ENCODE measurements at places on chromosomes 6 and 20.

GRCh38 chr20:38184101-38184500, 19.0 kb upstream of the TGM2 start:
- DNase-seq, result no peak

DNA sequence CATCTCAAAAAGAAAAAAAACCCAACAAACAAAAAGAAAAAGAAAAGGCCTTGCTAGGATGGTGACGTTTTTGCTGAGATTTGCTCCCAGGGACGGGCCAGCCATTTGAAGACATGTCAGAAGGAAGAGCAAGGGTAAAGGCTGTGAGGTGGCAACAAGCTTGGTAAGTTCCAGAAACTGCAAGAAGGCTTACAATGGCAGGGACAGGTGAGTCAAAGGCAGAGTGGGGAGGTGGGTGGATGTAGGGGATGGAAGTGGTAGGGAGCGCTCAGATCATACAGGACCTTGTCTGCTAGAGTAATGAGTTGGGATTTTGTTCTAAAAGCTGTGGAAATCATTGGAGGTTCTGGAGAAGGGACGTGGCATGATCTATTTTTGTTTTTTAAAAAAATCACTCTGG, 4.3 kb downstream of the KIF3B start:
- no peak for DNase-seq

GRCh38 chr6:168179702-168180382, 100.8 kb upstream of the FRMD1 start:
- DNase-seq, result no peak

GRCh38 chr20:62961310-62961783, 8.8 kb downstream of the SLC17A9 start:
- DNase-seq, result peak; percentile 94

- DNase-seq, result no peak
Observed at GRCh38 chr6:23633996-23634395, 492.0 kb upstream of the NRSN1 start.

- DNase-seq, result peak; percentile 17
Observed at GRCh38 chr6:116366740-116367275, 3.9 kb upstream of the DSE start.

- DNase-seq, result no peak
Observed at GRCh38 chr6:158783851-158784250, 35.3 kb downstream of the EZR start.

- DNase-seq, result no peak
Observed at GRCh38 chr20:55353206-55353605, 652.1 kb downstream of the CBLN4 start.

DNA sequence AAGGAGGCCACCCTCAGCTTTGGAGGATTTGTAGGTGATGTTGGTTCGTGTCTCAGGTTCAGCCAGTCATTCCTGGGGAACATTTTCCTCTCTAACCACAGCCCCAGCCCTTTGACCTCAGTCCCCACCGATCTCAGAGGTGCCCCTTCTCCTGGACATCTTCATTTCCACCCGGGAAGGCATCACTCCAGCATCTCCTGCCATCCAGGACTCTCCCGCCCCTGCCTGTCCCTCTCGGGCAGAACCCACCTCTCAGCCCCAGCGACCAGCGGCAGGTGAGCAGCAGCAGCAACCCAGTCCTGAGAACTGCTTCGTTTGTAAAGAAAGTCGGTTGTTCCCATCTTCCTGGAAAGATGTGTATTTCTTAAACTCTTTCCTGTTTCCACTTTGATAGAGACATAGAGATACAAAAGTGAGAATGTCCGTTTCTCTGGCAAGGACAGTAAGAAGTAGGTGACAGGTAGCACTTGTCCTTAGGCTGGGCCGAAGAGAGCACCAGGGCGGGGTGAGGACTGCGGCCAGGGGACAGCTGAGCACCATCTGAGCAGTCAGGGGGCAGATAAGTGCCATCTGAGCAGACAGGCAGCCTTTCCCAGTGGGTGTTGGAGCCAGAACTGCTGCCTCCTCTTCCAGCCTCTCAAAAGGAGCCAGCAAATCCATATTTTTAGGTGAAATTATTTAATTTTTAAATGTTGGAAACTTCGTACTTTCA, 142.2 kb downstream of the CDH4 start:
- no peak for DNase-seq

DNA sequence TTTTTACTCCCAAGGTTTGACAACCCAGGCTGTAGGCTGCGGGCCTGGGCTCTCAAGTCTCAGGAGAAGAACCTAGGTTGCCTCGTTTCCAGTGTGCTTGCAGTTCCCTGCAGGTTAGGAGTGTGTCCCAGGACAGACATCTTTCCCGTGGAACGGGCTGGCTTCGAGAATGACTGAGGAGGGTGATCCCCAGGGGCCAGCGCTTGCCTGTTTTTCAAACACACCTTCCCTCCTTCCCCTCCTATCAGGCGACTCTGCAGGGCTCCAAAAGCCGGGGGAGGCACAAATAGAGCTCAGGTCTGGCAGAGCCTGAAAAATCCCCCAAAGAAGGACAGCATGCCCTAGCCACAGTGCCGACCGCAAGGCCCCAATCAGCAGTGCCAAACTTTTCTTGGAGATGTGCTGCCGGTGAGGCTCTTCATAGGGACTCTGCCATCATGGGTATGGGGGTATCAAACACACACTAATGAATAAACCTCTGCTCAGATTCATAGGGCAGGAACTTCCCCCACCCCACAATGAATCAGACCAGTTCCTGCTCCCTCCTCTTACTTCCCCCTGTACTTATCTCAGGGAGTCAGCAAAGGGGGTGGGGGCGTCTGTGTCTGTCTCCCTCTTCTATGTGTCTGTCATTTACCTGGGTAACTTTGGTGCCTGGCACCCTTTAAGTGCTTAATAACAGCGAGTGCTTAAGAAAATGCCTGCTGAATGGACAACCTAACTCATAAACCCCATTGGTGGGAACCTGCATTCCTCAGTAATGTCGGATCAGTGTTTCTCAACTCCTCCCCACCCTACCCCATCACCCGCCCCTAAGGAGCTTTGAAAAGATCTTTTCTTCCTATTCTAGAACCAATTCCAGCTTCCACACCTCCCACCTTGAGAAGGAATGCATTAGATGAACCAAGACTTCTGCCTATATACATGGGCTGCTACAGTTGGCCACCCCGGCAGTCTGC, 1.6 kb downstream of the KCNG1 start:
- no peak for DNase-seq

GRCh38 chr20:50039706-50040431, 57.1 kb downstream of the SNAI1 start:
- DNase-seq, result peak; percentile 85

GRCh38 chr6:143821359-143821758, 21.8 kb upstream of the LTV1 start:
- no peak for DNase-seq

DNA sequence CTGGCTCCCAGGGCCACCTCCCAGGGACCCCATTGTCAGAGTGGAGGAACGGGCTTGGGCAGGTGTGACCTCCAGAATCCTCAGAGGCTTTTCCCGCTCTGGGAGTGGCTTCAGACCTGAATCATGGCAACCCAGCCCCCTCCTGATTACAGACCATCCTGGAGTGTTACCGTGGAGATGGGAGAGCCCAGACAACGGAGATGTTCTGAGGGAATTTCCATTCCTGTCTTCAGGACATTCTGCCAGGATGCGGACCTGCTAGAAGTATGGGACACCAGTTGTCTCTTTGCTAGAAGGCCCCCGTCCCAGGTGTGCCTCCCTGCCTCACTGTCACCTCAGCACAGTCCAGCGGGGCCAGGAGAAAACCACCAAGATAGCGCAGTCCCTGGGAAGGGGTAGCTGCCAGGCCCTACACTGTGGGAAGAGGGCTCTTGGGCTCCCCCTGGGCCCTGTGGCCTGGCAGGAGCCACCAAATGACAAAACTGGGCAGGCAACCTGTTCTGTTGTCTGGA, 109.9 kb downstream of the PSMB1 start:
- no peak for DNase-seq

- DNase-seq, result peak; percentile 54
Observed at GRCh38 chr20:43691928-43692524, 25.1 kb downstream of the MYBL2 start.

GRCh38 chr6:165774903-165775601, 112.0 kb upstream of the PDE10A start:
- no peak for DNase-seq

GRCh38 chr6:11236076-11236750, 3.7 kb upstream of the NEDD9 start:
- DNase-seq, result no peak
